ENCODE measurements at places on chromosomes 3 and 15.

DNA sequence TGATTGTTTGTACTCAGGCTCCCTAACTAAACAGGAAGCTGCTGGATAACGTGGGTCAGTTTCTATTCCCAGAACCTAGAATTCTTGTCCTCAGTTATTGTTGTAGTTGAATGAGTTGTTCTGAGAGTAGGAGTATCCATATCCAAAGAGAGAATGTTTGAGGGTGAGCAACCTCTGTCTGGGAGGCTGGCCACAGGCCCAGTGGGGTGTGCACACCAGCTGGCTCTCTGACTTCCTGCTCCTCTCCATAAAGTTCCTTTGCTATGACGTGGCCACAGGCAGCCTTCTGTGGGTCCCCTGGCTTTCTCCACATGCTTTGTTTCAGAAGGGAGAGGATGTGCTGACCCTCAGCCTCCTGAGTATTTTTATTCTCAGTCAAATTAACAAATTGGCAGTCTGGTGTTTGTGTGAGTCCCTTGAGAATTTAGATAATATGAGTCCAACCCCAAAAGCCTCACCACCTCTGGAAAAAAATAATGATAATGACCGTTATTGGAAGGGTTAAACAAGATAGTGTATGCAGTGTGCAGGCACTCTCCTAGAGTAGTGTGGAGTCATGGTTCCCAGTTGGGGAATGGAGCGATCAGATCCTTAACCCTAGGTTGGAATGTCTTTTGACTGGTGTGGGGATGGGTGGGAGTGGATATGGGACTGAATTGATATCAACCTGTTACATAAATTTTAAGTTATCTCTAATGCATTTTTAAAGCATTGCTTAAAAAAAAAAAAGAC lies 47.6 kb upstream of the MED12L start:
- DNase-seq, result peak; percentile 97

GRCh38 chr15:25671132-25671531 lies 192.0 kb downstream of the ATP10A start:
- peak; percentile 46 for DNase-seq

DNA sequence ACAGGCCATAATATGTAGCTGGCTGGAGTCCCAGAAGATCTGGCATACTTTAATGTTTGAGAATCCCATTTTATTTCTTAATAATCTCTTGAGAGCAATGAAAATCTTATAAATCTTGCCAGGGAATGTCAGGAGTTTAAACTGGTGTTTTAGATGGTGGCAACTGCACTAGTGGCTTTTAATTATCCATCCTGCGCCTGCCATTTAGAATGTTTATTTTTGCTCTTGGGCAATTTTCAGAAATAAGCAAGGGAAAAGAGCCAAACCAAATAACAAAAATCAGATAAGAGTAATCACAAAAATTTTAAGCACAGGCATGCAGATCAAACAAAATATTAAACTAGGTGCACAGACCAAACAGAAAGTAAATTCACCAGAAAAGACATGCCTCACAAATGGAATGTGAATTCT lies 41.9 kb upstream of the UBP1 start:
- DNase-seq, result peak; percentile 40

GRCh38 chr3:89690646-89691045 lies 583.2 kb downstream of the EPHA3 start:
- DNase-seq, result no peak

DNA sequence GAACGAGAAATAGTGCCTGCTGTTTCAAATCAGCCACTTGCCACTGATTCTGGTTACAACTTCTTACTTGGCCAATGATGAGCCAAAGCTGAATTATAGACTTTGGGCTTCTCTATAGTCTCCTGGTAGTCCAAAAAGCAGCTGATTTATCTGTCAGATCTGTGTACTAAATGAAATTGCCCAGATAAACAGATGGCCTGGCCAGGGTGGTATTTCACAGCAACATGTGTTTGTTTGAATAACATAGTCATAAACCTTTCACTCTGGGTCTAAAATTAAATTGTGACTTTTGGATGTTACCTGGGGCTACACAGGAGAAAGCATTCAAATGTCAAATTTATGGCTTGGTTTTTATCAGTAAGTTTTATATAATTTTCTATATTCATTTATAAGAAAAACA lies 147.0 kb downstream of the NECTIN3 start:
- no peak for DNase-seq

DNA sequence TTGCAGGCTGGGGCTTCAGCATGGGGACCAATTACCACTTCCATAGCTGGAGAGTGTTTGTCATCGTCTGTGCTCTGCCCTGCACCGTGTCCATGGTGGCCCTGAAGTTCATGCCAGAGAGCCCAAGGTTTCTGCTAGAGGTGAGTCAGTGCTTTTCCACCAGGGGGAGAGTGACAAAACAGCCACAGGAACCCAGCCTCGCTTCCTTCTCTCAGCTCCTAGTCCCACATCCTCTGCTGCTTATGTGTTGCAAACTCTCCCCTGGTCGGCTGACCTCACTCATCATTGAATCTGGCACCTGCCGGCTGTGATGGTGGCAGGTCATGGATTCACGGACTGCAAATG lies 158.3 kb downstream of the SV2B start:
- DNase-seq, result no peak

- no peak for DNase-seq
These were observed 3.9 kb upstream of the FGF12 start for GRCh38 chr3:192731233-192731632.

GRCh38 chr3:112297714-112298113 lies 3.7 kb upstream of the SLC9C1 start:
- DNase-seq, result no peak

DNA sequence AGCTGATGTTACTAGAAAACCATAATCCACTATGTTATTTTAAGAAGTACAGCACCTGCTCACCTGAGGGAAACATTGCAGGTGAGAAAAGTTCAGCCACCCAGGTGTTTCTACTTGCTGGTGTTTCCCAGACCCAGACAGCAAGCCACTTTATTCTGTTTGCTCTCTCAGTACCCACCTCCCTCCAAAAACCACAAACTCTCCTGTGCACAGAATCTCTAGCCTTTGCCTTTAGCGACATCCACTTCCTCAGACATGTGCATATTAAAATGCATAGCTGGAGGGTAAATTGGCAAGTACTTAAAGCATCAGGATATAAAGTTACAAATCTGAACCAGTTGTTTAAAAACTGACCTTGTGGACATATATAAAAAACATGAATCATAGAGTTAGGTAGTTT lies 36.7 kb downstream of the VGLL3 start:
- peak; percentile 47 for DNase-seq

DNA sequence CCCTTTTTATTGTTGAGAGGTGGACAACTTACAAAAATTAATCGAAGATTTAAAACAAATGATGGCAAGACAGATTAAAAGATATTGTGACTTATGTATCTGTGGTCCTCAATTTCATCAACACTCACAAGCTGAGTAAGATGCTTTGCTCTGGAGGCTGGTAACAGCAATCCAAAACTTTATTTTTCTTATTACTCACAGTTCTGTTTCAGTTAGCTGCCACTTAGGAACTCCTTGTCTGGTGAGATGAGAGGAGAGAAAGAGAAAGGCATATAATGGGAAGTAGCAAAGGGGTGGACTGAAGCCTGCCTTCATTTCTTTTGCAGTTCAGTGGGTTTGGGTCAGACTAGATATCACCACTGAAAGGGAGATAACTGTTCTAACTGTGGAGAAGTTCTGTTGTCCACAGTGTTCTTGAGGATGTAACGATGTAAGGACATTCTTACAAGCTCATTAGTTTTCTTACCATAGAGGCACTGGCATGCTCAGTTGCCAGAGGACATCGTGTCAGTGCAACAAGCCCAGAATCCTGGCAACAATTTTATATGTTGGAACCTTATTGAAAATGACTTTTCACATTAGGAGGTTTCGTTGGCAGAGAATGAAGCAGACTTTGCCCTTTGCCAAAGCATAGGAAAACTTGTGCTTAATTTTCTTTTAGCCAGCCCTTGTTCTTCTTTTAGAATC lies 93.6 kb downstream of the PLCL2 start:
- DNase-seq, result peak; percentile 28

DNA sequence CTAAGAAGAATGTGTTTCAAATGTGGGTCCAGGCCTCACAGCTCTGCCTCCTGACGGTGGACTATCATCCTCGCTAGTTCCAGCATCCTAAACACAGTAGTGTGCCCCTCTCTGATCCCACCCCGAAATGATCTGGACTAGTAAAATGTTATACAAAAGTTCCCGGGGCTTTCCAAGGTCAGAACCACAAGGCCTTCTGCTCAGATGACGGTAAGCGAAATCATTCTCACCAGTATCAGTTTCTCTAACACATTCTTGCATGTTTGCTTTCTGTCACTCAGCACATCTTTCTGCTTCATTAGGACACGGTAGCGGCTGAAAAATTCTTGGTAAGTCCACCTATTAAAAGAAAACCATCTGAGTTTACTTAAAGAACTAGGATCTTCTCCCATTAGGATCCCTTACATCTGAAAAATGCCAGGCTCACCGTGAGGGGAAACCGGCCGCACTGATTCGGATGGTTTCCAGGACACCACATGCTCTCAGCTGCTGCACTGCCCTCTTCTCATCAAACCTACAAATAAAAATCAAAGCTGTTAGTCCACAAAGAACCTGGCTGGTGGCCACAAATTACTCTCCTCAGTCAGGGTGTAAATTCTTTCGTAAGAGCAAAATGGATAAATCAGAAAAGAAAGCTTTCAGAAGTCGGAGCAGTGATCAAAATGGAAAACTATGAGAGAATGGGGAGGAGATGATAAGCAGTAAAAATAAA lies 83.9 kb upstream of the MYO5C start:
- DNase-seq, result no peak

- no peak for DNase-seq
These were observed 47.9 kb upstream of the DCLK3 start for GRCh38 chr3:36812240-36812639.

- DNase-seq, result peak; percentile 73
These were observed 243.4 kb upstream of the GADL1 start for GRCh38 chr3:31137718-31138465.

DNA sequence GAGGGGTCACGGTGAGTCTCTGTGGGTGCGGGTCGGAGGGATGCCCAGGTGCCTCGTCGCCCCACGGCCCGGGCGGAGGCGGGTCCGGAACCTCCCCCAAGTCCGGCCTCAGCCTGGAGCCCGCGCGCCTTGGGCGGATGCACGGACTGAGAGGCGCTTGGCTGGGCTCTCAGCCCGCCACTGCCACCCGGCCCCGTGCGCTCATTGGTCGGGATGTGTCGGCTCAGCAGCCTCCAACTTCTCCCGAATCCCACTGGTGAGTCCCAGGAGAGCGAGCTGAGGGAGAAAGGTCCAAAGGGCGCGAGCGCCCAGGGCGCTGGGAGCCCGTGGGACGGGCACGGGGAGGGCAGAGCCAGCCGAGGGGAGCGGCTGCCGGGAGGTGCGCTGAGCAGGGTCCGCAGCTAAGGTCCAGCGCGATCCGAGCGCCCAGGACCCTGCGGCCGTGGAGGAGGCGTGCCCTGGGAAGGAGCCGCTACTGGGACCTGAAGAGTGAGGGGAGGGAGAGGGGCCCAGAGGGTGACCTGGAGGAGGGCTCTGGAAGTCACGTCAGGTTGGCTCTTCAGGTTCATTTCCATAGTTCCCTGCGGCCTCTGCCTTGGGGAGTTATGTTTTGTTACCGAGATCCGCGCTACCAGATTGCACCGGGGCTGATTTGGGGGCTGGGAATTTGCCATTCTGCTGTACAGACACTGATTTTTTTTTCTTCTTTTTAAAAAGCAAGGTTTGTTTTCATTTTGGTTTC lies at the start of gene MME:
MME (plus strand) TSS at position 574 of the 742 bp plus-strand sequence. CDS start 3,849 bp downstream, outside the sequence.
- DNase-seq, result peak; percentile 79

GRCh38 chr3:196177567-196177966 lies 33.6 kb downstream of the ZDHHC19 start:
- DNase-seq, result no peak

DNA sequence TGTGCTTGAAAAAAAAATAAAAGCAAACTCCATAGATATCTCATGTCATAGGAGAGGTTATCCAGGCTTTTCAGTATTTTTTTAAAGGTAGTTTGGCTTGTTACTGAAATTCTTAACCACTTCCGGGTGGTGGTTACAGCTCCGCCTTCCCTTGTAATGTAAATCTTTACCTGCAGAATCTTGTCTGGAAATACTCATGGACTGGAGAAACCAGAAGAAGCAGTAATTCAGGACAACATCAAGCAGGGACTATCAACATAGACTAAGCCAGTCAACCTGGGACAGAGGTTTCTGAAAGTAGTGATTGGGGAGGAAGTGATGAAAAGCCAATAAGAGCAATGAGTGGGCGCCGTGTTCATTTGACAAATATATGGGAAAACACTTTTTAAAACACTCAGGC lies 78.9 kb upstream of the SKOR1 start:
- no peak for DNase-seq

GRCh38 chr15:35309886-35310285 lies 224.8 kb upstream of the NANOGP8 start:
- peak; percentile 82 for DNase-seq

DNA sequence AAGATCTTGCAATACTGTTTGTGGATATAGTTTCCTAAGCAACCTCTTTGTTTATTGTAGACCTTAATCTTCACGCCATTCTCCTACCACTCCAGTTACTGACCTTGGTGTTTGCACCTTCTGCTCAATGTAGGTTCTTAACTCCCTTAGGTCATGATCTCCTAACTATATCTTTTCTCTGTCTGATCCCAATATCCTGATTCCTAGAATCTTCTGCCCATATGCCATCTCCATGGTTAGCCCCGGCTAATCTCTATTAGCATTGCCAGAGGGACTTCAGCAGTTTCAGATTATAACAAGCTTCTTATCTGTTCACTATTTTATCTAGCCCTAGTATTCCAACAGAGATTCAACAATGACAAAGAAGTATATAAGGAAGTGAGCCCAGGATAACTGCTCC lies 64.9 kb downstream of the IMPG2 start:
- no peak for DNase-seq

GRCh38 chr3:136716629-136717028 lies 35.5 kb downstream of the STAG1 start:
- DNase-seq, result no peak

DNA sequence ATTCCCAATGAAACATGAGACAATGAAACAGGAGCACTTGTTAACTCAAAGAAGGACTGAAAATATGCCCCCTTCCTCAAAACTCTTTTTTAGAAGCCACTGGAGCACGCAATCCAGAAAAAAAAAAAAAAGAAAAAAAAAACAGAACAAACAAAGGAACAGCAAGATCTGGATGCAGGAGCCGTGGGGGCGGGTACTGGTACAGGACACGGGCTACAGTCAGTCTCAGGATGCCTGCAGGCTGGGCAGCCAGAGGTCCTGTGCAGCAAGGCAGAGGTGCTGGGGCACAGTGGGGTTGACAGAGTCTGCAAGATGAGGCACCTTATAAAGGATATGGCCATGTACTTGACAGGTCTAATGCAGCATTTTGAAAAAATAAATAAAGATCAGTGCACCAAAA lies 22.3 kb upstream of the ALDH1L1 start:
- no peak for DNase-seq

DNA sequence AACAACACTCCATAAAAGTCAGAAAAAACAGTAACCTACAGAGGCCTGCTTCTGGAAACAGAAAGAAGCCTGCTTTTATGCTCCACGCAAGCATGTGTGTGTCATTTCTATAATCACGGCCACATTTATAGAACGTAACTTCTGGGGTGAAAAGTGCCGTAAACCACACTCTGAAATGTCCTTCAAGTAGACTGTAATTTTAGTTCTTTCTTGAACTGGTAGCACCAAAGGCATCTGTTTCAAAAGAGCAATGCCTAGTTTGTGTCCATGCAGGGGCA lies 19.5 kb upstream of the CMTM7 start:
- DNase-seq, result no peak

All from fibroblast of skin of right biceps (primary cell).